ENCODE measurements at places on chromosomes 16 and 17. TPM values are rescaled to one million over a fixed set of nuclear protein-coding genes. Genes with fewer than 3 reads are reported as not detected.

Gene HOXB9
- total RNA-seq, result 73.9 TPM

Gene MMP25
- total RNA-seq, result 0.44 TPM

Gene SLC9A5
- 2.1 TPM for total RNA-seq

Gene KRTAP4-3
- total RNA-seq, result not detected

DNA sequence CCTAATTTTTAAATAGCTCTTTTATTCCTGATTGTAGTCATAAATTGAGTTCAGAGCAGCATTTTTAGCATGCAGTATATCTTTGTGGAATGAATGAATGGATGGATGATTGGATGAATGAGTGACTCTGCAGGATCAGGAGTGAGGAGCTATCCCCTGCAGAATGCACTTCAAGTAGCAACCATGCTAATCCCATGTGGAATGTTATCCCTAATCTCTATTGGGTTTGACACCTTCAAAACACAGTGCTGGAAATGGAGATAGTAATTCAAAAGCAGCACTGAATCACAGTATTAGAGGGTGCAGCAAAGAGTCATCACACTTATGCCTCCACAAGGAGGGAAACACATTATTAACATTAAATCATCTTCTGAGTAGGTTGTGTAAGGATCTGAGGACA, 501.9 kb downstream of the SHISA9 start:
- DNase-seq, result no peak

GRCh38 chr17:65226227-65226626, 89.1 kb downstream of the RGS9 start:
- DNase-seq, result no peak
